ENCODE measurements at places on chromosomes 7 and 10.

DNA sequence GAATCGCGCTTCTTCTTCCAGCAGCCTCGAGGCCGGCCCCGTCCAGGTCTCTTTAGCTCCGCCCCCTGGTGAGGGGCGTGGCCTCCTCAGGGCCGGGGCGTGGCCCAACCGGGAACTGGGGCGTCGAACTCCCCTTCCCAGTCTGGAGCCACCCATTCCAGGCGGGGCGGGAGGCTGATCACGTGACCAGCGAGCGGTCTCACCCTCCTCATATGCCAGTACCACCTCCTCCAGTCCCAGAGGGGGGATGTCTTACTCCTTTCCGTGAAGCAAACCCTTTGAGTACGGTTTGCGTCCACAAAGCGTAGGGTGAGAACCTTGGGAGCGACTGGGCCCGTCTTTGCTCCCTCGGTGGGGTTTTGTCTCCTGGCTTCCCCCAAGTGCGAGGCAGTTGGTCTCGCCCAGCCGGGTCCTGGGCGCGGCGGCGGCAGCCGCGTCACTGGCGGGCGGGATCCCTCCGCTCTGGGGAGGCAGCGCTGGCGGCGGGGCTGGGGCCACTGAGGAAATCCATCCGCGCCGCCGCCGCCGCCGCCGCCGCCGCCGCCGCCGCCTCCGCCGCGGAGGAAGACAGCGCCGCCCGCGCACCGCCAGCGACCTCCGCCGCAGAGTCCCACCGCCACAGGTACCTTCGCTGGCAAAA lies at the start of gene GNB2:
Gene GNB2 (plus strand): TSS at position 439 of the 640 bp plus-strand sequence. CDS start 2,526 bp downstream, outside the sequence.
- DNase-seq, result peak; percentile 98

DNA sequence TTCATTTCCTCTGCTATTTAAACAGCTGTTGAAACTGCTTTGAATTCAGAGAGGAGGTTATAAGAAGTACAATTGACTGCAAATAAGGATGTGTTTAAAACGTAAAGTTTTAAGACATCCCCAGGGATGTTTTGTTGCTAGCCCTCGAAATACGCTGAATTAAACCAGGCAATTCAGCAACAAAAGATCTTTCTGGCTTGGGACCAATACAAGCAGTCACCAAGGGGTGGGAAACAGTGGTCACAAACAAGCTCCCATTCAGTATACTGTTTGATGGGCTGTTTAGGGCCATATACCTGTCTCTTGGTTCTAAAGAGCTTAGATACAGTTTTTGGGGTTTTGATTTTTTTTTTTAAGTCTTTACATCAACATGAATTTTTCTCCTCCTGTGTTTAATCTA lies 446.3 kb upstream of the POT1 start:
- no peak for DNase-seq

- no peak for DNase-seq
Observed at GRCh38 chr7:130329681-130330080, 14.9 kb upstream of the CPA5 start.

DNA sequence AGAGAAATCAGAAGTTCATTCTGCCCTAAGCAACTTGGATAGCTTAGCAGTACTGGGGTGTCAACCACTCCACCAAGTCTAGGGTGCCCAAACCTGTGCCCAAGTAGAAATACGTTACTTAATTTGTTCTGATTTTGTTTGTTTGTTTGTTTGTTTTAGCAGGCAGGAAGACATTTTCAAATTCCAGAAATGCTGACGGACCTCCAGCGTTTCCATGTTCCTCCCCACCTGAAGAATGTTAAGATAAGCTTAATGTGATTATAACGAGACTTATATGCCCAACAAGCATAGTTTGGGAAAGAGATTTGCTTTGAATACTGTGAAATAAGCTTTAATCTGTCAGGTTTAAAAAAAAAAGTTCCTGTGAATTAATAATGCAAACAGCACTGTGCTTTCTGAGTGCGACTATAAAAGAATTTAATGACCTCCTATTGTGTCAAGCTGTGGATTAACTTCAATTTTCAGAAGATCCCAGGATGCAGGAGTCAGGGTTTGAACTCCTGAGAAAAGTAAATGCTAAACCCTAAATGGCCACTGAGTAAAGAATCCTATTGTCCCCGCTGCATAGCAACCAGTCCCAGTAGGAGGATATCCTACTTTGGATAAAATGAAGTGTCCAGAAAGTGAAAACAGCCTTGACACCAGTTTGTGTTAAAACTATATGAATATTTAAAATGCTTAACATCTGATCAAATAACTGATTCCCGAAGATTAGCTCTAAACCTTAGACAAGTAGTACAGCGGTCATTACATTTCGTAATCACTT lies 56.5 kb downstream of the LYZL1 start:
- DNase-seq, result no peak

DNA sequence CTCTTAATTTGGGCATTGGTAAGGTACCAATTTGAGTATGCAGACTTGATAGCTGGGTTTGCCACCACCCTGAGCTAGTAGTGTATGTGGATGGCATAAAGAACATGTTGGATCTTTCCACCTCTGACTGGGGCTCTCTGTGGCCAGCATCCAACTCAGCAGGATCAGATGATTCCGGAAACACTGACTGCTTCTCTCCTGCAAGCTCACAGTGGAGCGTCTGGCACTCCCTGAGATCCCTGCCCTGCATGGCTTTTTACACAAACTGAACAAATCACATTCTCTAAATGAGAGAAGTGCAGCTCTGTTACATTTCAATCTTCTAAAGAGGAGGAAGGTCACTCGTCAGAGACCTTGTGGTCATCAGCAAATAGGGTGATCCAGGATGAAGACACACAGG lies 1057.5 kb downstream of the NRG3 start:
- DNase-seq, result no peak

GRCh38 chr10:100715445-100716385 lies 29.7 kb upstream of the PAX2 start:
- no peak for DNase-seq

GRCh38 chr10:124336186-124336585 lies 82.5 kb downstream of the OAT start:
- DNase-seq, result no peak

GRCh38 chr10:44860811-44861736 lies 50.1 kb upstream of the TMEM72 start:
- no peak for DNase-seq

- DNase-seq, result no peak
Observed at GRCh38 chr10:118980870-118981269, 48.6 kb upstream of the NANOS1 start.

DNA sequence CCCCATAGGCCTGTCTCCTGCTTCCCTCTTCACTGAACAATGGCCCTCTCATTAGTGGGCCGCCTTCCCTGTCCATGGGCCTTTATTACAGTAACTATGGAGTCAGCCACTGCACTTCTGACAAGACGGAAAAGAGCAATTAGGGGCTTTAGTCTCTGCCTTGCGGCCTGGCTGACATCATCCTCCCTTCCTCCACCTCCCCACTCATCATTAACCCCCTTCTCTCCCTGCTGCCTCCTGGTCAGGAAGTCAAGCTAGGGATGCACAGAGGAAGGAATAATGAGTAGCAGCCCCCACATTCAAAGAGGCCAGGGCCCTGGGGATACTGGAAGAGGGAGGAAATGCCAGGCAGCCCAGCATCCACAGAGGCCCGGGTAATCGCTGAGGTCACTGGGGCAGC lies 101.6 kb upstream of the PLXNA4 start:
- DNase-seq, result no peak

GRCh38 chr7:75814407-75814947 lies 871 bp upstream of the CCL24 start:
- no peak for DNase-seq

DNA sequence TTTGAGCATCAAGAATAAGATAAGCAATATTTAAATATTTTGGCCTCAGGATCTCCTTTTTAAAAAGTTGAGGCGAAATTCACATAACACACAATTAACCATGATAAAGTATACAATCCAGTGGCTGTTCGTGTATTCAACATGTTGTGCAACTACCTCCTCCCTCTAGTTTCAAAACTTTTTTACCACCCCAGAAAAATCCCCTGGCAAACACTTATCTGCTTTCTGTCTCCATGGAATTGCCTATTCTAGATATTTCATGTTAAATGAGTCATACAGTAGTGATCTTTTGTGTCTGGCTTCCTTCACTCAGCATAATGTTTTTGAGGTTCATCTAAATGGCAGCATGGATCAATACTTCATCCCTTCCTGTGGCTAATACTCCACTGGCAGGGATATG lies 31.8 kb upstream of the IL15RA start:
- DNase-seq, result no peak
